Substantia nigra (tissue), 51 donors: ENCODE measurements at places on chromosomes 5 and 9.

DNA sequence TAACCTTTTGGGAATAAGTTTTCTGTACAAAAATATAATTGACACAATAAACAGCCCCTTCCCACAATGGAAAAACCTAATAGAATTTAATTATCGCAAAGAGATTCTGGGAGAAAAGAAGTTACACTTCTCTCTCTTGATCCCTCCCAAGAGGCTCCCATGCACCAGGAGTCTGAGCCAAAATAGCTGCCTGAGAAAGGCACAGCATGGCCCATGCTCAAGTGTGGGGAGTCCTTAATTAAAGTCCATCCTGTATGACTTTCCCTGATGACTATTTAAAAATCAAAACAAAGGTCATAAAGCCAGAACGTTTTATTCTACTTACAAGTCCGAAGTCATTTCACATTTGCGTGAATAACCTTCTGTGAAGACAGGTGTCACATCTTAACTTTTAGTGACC lies 155.1 kb downstream of the SPOCK1 start:
- no peak for DNase-seq

GRCh38 chr5:10507575-10508096 lies 56.2 kb upstream of the ANKRD33B start:
- DNase-seq, result no peak

- no peak for DNase-seq
These were observed 5.7 kb downstream of the PCDHB4 start for GRCh38 chr5:141127305-141127704.

DNA sequence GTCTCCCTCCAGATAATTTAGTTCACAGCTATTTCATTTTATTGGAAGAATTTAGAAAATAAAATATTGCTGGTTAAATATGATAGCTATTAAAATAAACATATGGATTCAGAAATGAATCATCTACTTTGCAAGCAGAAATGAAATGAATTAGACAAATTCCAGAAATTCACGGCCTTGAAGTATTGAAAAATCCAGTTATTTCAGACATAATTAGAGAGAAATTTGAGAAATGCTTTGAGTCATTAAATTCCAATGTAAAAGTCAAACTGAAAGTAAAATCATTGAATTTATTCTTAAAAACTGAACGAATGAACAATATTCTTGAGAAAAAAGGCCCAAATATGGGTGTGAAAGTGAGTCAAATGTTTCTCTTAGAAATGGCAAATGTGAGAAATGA lies 632.6 kb upstream of the EDIL3 start:
- DNase-seq, result no peak

GRCh38 chr5:108303086-108303485 lies 78.8 kb downstream of the FBXL17 start:
- no peak for DNase-seq

- DNase-seq, result no peak
These were observed 14.7 kb upstream of the SARDH start for GRCh38 chr9:133752739-133753446.

- no peak for DNase-seq
These were observed 18.9 kb downstream of the WNT8A start for GRCh38 chr5:138102454-138103318.

DNA sequence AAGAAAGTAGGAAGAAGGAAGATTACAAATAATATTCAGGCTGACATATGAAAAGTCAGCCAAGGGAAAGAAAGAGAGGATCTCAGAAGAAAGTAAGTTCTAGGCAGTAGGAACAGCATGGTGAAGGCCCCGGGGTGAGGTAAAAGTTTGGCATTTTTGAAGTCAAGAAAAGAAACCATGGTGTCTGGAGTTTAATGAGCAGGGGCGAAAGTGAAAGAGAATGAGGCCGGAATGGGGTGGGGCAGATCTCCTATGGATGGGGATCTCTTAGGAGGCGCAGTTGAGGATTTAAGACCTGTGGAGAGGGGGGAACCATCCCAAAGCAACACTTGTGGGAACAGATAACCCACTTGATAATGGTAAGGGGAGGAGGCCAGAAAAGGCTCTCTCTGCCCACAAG lies 42.3 kb upstream of the SMAD5 start:
- no peak for DNase-seq

- no peak for DNase-seq
These were observed 97.8 kb upstream of the RUFY1 start for GRCh38 chr5:179452356-179453230.

- no peak for DNase-seq
These were observed 417.2 kb downstream of the ELAVL2 start for GRCh38 chr9:23408874-23409273.

- no peak for DNase-seq
These were observed 53.4 kb downstream of the PTCH1 start for GRCh38 chr9:95463148-95464060.
